ENCODE measurements at places on chromosomes 13 and 19. TPM values are rescaled to one million over a fixed set of nuclear protein-coding genes. Genes with fewer than 3 reads are reported as not detected.

The CSNK1A1L gene
- not detected for total RNA-seq

The CYP2A7 gene
- total RNA-seq: not detected

The ONECUT3 gene
- total RNA-seq: not detected

The KLHL1 gene
- total RNA-seq: not detected

The INSL3 gene
- total RNA-seq: not detected

The ZNF763 gene
- total RNA-seq: 8.7 TPM

All from ureter (tissue), 1 donor.